ENCODE measurements at places on chromosomes 11 and 22.

- no peak for DNase-seq
Measured at GRCh38 chr11:61482513-61482912, 26.0 kb upstream of the LRRC10B start.

- DNase-seq: no peak
Measured at GRCh38 chr11:19201737-19202605, at the start of gene CSRP3. Gene CSRP3 (minus strand): TSS chr11:19201983. CDS start chr11:19192448, 9,535 bp downstream.

DNA sequence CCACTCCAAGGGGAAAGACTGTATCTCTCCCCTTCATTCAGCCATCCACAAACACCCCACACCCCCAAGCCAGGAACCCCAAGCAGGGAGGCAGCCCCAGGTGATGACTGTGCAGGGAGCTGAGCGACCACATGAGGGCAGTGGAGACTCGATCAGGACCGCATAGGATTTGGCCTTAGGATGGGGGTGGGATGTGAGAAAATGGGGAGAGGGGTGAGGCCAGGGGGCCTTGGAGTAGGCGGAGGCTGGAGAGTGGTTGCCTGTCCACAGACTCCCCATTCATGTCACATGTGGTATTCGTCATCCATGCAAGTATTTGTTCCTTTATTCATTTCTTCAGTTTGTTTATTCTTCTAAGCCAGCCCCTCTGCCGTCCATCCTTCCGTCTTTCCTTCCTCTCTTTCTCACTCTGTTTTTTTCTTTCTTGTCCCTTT, 2.7 kb upstream of the RHOD start:
- DNase-seq: peak; percentile 50

DNA sequence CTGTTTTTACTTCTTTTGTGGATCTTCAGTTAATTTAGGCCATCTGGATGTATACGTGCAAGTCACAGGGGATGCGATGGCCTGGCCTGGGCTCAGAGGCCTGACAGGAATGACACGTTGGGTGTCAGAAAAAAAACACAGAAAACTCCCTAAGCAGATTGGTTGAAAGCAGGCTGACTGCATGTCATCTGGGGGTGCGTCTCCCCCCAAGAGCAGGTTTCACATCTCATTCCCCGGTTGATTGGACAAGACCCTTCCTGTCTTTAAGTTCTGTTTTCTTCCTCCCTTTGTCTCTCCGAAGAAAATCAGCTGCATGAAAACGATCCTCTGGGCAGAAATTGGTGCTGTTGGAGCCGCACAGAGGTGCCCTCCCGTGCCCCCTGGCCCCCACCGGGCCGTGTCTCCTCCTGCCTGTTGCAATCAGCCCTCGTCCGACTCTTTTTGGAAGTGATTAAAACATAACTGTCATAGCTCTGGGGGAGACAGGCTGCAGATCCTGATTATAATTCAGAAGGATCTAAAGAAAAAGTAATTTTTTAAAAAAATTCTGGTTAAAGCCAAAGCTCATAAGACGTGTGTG, 71.8 kb upstream of the PARVG start:
- DNase-seq: no peak

- peak; percentile 74 for DNase-seq
Measured at GRCh38 chr11:40302669-40303068, 1156.8 kb downstream of the LRRC4C start.

DNA sequence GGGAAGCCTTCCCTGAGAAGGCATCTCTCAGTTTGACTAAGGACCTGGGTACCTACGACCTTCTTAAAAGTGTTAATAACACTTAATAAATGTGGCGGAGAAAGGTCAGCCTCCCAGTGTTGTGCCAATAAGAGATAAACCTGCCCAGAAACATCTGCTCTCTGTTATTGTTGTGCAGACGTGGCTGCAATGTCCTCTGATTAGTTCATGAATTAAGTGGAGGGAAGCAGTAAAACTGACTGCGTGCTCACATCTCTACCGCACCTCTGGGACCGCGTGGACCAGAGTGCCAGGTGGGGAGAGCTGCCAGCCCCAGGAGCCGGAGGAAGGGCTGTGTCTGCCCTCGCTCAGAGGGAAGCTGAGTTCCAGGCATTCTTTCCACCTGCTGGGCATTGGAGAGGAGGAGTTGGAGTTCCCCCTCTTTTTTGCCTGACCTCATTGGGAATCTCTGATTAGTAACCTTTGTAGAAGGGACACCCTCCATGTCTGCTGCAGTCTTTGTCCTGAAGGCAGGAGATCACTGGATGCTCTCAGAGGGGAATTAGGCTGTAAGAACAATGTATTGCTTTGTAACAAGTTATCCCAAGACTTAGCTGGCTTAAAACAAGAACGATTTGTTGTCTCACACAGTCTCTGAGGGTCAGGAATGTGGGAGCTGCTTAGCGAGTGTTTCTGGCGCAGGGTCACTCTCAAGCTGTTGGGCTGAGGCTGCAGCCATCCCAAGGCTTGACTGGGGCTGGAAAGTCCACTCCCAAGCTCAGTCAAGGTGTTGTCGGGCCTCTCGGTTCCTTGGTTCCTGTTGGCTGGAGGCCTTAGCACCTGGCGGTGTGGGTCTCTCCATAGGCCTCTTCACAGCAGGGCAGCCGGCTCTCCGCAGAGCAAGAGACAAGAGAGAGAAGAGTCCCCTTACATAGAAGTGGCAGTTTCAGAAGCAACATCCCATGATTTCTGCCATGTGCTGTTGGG, 247.6 kb upstream of the TBCEL start:
- DNase-seq: no peak

DNA sequence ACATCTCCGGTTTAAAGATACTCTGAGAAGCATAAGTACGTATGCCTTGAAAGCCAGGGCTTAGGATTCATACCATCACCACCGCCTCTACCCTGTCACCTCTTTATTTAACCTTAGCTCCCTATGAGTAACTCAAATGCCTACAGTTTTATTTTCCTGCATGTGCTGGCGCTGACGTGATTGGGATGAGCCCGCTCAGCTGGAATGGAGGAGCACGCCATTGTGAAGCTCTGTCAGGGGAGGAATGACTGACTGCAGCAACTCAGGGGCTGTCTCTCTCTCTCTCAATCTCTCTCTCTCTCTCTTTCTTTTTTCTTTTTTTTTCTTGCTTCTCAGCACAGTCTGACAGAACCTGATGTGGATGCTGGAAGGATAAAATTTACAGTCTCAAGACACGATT, 12.4 kb downstream of the CAVIN3 start:
- DNase-seq: no peak

GRCh38 chr11:131870305-131870704, 499.9 kb downstream of the NTM start:
- no peak for DNase-seq

- DNase-seq: no peak
Measured at GRCh38 chr11:492427-493226, 14.4 kb downstream of the RNH1 start.

GRCh38 chr11:12066799-12067508, 43.4 kb upstream of the MICAL2 start:
- DNase-seq: peak; percentile 53

GRCh38 chr11:12961615-12962014, 47.5 kb upstream of the RASSF10 start:
- peak; percentile 46 for DNase-seq

- peak; percentile 89 for DNase-seq
Measured at GRCh38 chr11:72821920-72822799, 7.9 kb downstream of the ATG16L2 start.

GRCh38 chr11:11971906-11972547, 36.4 kb downstream of the DKK3 start:
- DNase-seq: no peak

- peak; percentile 40 for DNase-seq
Measured at GRCh38 chr11:14974515-14975251, 2.5 kb upstream of the CALCA start.

GRCh38 chr11:107151158-107151557, 132.9 kb upstream of the GUCY1A2 start:
- no peak for DNase-seq

- no peak for DNase-seq
Measured at GRCh38 chr11:2549080-2549479, 104.3 kb downstream of the KCNQ1 start.

- DNase-seq: peak; percentile 88
Measured at GRCh38 chr11:66619080-66619554, 2.7 kb downstream of the RBM14 start.

- no peak for DNase-seq
Measured at GRCh38 chr22:19879643-19879991, 24.9 kb upstream of the GNB1L start.

DNA sequence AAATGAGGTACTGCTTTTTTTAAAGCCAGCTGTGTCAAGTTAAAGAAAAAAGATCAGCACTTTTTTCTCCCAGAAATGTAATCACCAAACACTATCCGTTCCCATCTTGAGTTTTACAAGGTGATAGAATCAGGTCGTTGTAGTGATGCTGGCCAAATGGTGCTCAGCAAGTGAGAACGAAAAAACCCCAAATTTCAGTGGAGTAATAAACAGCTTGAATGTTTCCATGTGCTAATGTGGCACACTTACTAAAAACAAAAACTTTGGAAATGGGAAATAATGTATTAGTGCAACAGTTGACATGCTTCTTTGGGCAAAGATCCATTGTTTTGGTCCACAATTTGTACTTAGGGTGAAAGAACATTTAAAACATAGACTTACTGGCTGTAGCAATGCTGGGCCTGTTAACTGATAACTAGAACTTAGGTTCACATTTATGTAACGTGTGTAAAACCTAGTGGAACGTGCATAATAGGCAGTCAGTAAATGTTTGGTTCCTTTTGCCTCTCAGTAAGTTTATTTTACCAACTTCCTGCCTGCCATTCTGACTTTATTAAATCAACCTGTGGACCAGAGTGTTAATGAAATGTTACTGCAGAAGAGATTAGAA, 15.4 kb upstream of the GDPD4 start:
- DNase-seq: no peak

DNA sequence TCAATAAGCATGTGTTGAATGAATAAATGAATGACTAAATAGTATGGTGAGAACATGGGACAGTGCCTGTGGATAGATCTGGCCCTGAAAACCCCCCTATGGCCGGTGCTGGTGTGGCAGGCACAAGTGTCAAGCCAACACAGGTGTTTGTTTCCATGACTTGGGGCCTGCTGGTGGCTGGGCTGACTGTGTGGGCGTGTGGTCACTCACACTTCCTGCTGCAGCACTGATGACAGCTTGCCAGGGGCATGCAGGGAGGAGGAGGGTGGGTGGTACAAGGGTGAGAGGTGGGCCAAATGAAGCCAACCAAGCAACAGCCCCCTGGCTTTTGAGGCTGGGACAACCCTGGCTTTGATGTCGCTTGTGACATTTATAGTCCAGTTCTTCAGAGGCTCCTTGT, 30.3 kb upstream of the ABCC8 start:
- no peak for DNase-seq

DNA sequence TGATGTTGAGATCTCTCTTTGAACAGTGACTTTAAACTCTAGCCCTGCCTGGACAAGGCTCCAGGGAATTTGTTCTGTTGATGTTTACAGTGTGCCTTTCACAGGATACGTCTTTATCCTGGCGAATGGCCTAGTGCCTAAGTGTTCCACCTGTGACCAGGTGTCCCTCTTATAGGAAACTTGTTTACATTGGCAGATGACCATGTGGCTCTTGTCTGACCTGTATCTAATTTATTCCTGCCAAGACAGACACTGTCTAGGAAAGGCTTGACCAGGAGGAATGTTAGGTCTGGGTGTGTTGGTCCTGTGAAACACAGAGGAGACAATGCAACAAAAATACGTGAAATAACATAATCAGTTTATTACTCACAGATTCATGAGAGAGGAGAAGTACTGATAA, 875.6 kb downstream of the METTL15 start:
- no peak for DNase-seq

DNA sequence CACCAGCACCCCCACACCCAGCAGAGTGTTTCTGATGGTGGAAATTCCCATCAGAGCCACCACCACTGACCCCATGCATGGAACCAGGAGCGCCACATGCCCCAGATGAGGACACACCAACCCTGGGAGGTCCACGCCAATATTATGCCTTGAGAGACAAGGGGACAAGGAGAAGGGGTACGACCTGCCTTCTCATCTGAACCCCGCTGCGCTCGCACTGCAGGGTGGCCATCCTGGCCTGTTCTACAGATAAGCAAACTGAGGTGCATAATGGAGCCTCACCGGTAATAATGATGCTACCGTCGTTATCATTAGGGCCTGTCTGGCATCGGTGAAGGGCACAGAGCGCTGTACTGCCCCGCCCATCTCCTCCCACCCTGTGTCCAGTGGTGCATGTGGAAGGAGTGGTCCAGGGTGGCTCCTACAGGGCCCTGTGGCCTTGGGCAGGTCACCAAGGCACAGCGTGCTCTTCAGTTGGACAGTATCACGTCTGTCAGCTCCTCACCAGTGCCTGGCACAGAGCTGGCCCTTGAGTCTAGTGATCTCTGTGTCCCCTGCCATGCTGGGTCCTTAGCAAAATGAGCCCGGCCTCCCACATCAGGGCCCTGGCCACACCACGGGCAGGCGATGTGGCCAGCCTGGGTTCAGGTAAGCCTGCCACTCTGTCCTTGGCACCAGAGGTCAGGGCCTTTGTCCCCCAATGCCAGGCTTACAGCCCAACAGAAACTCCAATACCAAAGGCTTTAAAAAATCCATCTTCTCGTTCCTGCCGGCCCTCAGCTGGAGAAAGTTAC, 92.2 kb downstream of the PHF21B start:
- no peak for DNase-seq

DNA sequence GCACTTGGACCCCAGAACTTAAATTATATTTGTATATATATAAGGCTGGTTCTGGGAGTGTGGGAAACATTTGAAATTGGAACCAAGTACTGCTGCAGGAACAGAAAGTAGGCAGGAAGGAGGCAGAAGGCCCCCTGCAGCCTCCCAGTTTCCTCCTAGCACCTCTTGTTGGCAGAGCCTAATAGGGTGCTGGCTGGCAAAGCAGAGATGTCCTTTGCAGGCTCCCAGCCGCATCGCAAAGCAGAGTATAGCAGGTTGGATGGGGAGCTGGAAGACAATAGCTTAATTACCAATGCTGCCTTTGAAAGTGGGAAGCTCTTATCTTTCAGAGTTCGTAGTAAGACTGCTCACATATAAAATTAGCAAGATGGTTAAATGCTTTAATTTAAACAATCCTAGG, 370.8 kb upstream of the C11orf87 start:
- no peak for DNase-seq

- DNase-seq: no peak
Measured at GRCh38 chr22:42387631-42388030, 44.6 kb downstream of the NFAM1 start.

DNA sequence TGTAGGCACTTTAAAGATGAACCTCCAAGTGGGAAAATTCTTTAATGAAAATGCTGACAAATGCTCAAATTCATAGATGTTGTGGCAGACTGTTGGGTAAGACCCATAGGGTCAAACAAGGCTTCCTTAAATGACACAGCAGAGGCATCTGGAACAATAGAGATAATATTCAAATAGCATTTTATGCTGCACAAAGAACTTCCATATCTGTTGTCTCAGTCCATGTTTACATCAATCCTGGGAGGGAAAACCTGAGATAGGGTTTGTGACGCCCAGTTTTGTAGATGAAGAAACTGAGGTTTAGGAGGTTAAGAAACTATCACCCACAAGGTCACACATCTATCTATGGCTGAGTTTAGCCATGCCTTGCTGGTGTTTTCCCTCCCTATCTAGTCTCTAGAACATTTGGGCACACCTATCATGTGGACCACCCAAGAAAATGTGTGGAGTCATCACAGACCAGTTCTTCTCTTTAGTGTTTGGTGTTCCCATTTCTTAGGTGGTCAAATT, 106.4 kb downstream of the EHF start:
- DNase-seq: no peak

- DNase-seq: peak; percentile 92
Measured at GRCh38 chr11:118910309-118911112, 15.2 kb downstream of the BCL9L start.

All from fibroblast of pulmonary artery (primary cell).